Mesenchymal stem cell (in vitro differentiated cells and primary cell): ENCODE measurements at places on chromosomes 12 and 14.

DNA sequence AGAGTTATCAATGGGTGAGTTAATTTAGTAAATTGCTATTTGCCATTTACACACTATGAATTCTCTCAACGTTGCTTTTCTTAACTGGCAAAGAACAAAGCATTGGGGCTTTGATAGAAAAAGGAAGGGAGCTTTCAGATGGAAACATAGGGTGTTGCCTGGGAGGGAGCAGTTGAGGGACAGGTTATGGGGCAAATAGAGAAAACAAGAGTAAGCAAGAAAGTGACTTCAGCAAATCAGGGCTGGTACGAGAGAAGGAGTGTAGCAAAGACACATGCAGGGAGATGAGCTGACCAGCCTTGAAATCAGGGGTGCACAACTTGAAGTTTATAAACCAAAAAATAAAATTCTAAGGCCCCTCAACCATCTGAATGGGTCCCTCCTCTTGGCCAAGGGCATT, 15.7 kb downstream of the ESR2 start:
- DNase-seq = no peak

DNA sequence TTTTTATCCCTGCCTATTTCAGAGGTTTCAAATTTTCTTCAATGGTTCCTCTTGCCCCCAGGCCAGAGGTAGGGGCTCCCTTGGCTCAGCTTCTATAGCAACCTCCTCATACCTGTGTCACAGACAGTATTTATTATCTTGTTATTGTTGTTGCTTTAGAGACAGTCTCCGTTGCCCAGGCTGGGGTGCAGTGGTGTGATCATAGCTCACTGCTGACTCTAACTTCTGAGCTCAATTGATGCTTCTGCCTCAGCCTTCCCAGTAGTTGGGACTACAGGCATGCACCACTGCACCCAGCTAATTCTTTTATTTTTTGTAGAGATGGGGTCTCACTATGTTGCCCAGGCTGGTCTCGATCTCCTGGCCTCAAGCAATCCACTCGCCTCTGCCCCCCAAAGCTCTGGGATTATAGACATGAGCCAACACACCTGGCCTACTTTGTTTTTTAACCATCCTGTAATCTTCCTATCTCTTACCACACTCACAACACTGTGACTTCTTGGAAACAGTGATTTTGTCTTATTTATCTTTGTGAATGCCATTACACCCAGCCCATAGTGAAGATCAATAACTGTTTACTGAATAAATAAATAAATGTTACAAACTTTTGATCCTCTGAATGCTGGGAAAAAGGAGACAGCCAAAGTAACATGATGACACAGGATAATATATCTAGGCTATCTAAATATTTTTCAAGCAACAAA, 95.9 kb downstream of the PHLDA1 start:
- no peak for DNase-seq

GRCh38 chr12:50195832-50196231, 28.7 kb upstream of the CERS5 start:
- no peak for DNase-seq

GRCh38 chr12:132161796-132162507, 17.7 kb downstream of the NOC4L start:
- no peak for DNase-seq

GRCh38 chr12:52903855-52904508, 894 bp downstream of the KRT8 start:
- DNase-seq = peak; percentile 75

- peak; percentile 31 for DNase-seq
Measured at GRCh38 chr12:6605421-6606330, 1.5 kb downstream of the CHD4 start.
